ENCODE measurements at places on chromosomes 16 and 17.

DNA sequence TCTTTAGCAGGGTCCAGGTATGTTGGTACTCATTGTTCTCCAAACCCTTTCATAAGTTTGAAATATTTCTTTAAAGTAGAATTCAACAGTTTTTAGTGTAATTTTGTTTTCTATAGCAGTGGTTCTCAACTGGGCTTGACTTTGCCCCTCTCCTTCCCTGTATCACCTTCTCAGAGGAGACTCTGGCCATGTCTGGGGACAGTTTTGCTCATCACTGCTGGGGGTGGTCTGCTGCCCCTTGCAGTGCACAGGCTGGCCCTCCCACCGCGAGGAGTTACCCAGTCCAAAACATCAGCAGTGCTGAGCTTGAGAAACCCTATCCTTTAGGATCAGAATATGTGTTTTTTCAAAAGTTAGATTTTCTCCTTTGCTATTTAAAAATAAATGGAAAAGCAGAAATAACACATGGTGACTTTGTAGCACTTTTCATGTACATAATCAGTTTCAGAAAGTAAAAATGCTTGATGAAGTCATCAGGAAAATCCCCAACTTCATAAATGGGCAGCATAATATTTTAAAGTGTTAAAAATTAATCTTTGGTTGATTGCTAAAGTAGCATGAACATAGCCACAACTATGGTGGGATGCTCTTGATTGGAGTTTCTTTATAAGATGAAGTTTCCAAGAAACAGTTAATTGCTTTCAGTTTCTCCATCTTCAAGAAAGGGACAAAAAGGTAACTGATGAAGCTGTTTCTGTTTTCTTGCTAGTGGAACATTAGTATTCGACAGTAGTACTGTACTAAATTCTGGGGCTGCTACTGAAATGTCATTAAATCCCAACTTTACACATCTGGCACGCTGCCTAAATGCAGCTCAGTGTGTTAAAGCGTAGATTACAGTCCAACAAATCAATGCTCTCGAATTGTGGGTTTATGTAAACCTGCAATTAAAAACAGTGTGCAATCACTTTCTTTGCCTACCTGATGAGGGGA lies 70.3 kb downstream of the NETO2 start:
- no peaks in the 10 kb centered on the region for H3K4me1 ChIP-seq
- H3K27me3 ChIP-seq = no peaks in the 10 kb centered on the region
- DNase-seq = no peak

DNA sequence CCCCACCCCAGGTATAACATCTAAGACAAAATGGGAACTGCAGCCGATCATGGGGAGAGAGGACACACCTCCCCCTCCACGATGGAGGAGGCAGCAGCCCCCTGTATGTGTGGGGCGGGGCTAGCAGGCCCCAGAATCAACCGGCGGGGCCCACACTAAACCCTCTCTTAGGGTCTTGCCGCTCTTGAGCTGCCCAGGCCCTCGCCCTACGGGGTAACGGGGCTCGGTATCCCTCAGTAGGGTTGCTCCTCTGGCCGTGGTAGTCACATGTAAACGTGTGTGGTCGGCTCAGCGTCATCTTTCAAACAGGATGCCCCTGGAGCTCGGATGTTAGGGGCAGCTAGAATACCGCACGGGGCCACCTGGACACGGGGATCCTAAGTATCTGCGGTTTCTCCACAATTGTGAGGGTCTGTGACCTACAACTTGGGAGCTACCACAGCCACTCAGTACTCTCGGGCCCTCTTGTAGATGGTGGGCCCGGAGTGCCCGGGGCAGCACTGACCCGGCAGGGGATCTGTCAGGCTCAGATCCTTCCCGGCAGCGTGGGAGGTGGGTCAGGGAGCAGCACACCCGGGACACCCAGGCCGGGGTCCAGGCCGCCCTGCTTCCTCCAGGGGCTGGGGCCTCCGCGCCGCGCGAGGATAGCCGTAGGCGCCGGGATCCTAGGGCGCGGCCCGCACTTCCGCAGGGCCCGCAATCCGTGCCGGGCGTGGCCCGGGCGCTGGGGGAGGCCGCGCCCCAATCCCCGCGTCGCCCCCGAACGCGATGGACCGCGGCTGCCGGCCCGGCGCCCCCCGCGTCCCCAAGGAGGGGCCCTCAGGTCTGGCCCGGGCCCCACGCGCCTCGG lies 781 bp downstream of the ARHGDIA start:
- H3K4me1 ChIP-seq = peaks cover 30% of the 10 kb centered on the region
- DNase-seq = no peak
- peak overlapping the region; percentile 75 for H3K4me3 ChIP-seq
- H3K27ac ChIP-seq = peak overlapping the region; percentile 96
- H3K36me3 ChIP-seq = peaks cover 39% of the 10 kb centered on the region

GRCh38 chr17:57379237-57379894 lies 123.0 kb downstream of the MSI2 start:
- no peak for DNase-seq
- H3K4me1 ChIP-seq = peaks cover 27% of the 10 kb centered on the region
- no peaks in the 10 kb centered on the region for H3K36me3 ChIP-seq
- no peak overlapping the region for H3K4me3 ChIP-seq
- no peak overlapping the region for H3K27ac ChIP-seq

- no peaks in the 10 kb centered on the region for H3K36me3 ChIP-seq
- no peaks in the 10 kb centered on the region for H3K4me1 ChIP-seq
- no peak overlapping the region for H3K27ac ChIP-seq
- no peak for DNase-seq
- no peaks in the 10 kb centered on the region for H3K27me3 ChIP-seq
These were observed 42.0 kb upstream of the RBFOX1 start for GRCh38 chr16:7290682-7291081.

DNA sequence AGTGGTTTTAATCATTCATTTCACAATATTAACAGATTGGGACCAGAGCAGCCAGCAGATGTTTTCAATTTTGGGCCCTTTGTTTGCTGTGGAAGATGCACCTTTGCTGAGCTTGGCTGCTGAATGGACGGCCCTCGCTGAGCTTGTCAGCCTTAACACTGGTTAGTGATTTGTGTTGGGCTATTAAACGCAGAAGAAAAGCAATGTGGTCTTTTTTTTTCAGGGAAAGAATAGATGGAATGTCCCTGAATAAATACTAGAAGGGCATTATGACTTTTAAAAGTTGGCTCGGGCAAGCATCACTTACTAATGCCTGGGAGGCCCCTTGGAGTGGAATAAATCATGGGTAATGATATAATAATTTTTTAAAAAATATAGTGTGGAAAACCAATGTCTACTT lies 297.0 kb downstream of the MAP2K6 start:
- H3K4me1 ChIP-seq = no peaks in the 10 kb centered on the region
- H3K36me3 ChIP-seq = no peaks in the 10 kb centered on the region
- H3K27ac ChIP-seq = no peak overlapping the region
- DNase-seq = no peak

GRCh38 chr17:44927696-44928095 lies 12.4 kb upstream of the GFAP start:
- H3K4me3 ChIP-seq = no peak overlapping the region
- no peaks in the 10 kb centered on the region for H3K4me1 ChIP-seq
- H3K27me3 ChIP-seq = no peaks in the 10 kb centered on the region
- H3K36me3 ChIP-seq = no peaks in the 10 kb centered on the region

GRCh38 chr17:17051380-17051779 lies 9.1 kb downstream of the MPRIP start:
- DNase-seq = no peak
- peak overlapping the region; percentile 78 for H3K27ac ChIP-seq
- H3K4me3 ChIP-seq = no peak overlapping the region
- H3K27me3 ChIP-seq = no peaks in the 10 kb centered on the region

- peaks cover 45% of the 10 kb centered on the region for H3K27me3 ChIP-seq
- DNase-seq = no peak
These were observed 25.1 kb downstream of the SALL1 start for GRCh38 chr16:51125992-51126391.
